ENCODE measurements at places on chromosomes 1 and 21.

- no peak for DNase-seq
Measured at GRCh38 chr1:240237305-240237721, 145.6 kb downstream of the FMN2 start.

- no peak for DNase-seq
Measured at GRCh38 chr21:28436286-28436932, 556.3 kb downstream of the LTN1 start.

DNA sequence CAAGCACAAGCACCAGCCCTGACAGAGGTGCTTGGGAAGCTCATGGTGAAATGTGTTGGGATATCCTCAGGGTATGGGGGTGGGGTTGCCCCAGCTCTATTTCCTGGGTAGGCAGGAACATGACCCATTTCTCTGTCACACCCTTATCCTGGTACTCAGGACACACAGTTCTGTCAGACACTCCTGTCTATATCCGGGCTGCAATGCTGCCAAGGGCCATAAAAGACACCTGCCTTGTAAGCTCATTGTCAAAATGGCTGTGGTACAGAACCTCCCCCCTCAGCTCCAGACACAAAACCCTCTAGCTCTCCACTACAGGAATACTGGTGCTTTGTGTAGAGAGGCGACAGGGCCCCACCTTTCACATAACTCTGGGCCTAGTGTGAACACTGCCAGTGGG lies 636.7 kb downstream of the PLA2G4A start:
- DNase-seq, result no peak

- no peak for DNase-seq
Measured at GRCh38 chr1:153527023-153527682, 8.6 kb downstream of the S100A6 start.

DNA sequence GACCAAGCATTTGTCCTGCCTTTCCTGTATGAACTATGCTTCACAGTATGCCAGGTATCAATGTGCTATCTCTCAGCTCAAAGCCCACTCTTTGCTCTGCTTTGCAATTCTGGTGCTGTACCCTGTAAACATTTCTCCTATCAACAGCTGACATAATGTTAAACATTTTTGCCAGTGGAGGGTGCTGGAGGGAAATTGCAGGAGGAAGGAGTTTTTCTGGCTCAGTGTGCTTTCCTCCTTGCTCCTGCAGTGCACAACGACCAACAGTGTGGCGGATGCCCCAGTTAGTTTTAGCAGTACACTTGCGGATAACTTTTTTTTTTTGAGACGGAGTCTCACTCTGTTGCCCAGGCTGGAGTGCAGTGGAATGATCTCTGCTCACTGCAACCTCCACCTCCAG lies 67.1 kb upstream of the PTGFRN start:
- no peak for DNase-seq

- peak; percentile 32 for DNase-seq
Measured at GRCh38 chr1:192575499-192576189, at the start of gene RGS1. Gene RGS1, plus strand, starts transcription at chr1:192575773. Its CDS starts 20 bp downstream, at chr1:192575793.

DNA sequence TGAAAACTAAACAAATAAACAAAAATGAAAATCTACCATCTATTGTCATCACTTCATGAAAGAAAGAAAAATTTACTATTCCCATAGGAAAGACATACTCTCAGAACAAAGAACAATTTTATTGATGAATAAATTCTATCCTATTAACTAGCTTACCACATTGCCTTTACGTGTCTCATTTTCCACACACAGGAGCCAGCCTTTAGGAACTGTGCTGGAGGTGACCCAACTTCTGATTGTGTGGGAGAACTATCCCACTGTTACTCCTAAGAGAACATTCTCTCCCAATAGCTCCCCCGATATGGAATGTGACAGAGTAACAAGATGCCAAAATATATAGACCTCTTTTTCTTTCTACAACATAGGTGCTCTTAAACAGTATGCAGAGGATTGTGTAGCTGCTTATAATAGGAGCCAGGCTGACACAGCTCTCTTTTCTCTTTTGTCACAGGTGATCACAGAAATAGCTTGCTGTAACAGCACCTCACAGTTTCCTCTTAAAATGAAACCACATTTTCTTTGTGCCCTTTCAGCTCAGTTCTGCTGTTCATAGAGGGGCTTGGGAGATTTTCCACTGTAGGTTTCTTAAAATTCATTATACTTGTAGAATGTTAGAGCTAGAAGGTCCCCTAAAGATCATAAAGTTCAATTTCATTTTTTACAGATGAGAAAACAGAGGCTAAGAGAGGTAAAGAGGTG lies 35.5 kb downstream of the C21orf91 start:
- DNase-seq, result no peak

DNA sequence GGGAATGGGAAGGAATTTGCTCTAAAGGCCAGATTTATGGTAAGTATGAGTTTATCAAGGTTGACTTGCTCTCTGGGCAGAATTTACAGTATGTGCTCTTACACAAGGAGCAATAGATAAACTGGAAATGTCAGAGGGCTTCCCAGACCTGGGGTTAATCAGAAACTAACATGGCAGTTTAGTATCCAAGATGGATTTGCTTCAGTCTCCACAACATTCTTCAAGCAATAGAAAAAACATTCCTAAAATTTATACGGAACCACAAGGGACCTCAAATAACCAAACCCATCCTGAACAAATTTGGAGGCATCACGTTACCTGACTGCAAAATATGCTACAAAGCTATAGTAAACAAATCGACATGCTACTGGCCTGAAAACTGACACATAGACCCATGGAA lies 606.7 kb upstream of the CHRM3 start:
- no peak for DNase-seq

GRCh38 chr1:17877316-17877715 lies 122.2 kb downstream of the ACTL8 start:
- DNase-seq, result no peak

All from stimulated activated CD4-positive, alpha-beta T cell treated with anti-CD3 and anti-CD28 coated beads, Interleukin-1b, Interleukin-23, amount 100 ng/mL, for 48 hours (primary cell).